Pancreas (tissue), 10 donors: ENCODE measurements at places on chromosomes 4 and X.

DNA sequence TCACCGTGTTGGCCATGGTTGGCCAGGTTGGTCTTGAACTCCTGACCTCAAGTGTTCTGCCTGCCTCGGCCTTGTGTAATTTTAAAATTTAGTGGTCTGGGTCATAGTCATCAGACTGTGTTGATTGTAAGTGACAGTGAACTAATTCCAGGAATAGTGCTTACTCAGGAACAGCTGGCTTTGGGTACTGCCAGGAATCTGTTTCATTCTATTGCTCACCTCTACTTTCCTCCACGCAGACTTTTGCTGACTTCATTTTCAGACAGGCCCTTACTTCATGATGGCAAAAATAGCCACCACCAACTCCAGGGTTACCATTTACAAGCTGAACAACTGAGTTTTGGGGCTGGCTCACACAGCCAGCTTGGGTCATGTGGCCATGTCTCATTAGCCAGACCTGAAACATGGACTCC lies 54.6 kb downstream of the FNIP2 start:
- no peak for DNase-seq

DNA sequence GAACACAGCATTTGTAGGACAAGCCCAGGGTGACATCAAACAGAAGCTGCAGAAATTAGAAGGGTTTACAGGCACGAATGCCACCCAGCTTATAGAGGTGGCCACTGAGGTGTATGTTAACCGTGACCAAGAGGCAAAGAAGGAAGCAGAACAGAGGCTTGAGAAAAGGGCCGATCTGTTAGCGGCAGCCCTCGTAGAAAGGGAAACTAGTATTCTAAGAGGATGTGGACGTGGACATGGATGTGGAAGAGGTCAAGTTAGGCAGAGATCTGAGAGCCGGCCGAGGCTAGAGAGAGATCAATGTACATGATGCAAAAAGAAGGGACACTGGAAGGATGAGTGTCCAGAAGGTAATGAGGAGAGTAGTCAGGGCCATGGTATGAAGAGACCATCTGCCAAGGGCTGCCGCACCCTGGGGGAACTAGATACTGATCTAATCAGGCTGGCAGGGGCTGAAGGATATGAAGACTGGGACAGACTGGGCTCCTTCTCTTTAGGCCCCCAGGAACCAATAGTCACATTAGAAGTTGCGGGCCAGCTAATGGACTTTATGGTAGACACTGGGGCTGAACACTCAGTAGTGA lies 27.5 kb downstream of the LIAS start:
- no peak for DNase-seq

DNA sequence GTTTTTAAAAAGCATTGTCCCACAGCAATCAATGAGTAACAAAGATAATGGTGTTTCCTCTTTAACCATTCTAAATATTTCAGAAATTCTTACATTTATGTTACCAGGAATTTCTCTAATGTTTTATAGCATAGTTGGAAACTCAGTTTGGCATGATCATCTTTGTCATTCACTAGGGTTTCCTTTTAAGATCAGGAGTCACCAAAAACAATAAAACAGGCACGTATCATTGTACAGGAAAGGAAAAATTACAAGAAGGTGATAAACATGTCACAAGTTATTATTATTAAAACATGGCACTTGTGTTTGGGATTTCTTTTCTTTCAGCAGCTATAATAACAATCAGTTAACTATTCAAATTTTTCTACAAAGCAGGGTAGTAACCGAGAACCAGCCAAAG lies 84.0 kb downstream of the SLC10A7 start:
- no peak for DNase-seq

- no peak for DNase-seq
Measured at GRCh38 chrX:39504850-39505259, 592.9 kb downstream of the BCOR start.

DNA sequence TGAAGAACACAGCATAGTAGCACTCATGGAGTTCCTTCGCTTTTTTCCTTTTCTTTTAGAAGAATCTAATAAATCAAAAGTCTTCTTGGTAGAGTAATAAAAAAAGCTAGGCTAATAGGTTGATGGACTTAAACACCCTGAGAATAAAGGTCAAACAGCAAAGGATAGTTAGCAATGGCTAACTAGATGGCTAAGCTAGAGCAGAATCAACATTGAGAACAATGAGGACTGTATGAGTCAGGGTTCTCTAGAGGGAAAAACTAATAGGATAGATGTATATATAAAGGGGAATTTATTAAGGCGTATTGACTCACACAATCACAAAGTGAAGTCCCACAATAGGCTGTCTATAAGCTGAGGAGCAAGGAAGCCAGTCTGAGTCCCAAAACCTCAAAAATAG lies 550.9 kb downstream of the GLUD2 start:
- DNase-seq = no peak

GRCh38 chr4:142416121-142416520 lies 430.0 kb downstream of the INPP4B start:
- DNase-seq = no peak

DNA sequence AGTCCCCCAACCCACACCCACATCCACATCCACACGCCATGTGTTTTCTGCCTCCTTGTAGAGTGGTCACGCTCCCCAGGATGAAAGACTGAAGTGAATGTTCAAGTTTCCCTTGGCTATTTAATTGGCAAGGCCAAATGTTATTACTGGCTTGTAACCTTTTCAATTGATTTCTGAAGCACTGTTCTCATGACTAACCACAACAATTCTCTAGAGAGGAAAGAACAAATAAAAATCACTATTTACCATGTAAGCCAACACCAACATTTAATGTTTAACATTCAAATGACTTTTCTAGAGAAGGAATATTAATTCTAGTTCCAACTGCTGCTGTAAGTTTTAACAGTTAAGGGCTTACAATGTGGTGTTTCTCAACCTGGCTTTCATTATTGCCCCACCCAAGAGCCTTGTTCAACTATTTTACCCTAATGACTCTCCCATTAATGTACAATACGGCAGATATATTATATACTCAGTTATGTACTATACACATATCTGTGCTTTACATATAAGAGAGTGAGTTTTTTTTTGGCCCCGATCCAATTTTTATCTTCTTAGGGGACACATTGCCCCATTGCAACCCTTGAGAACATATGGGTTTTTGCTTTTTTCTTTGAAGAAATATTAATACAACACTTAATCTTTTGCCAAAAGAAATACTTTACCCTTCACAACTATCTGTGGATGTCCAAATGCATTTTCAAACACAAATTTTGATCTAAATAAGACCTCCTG lies 46.5 kb downstream of the RELL1 start:
- DNase-seq = no peak

GRCh38 chrX:45267007-45267406 lies 66.3 kb upstream of the DIPK2B start:
- no peak for DNase-seq

- DNase-seq = no peak
Measured at GRCh38 chr4:107689912-107690587, 30.0 kb downstream of the PAPSS1 start.

- DNase-seq = no peak
Measured at GRCh38 chr4:146232131-146232722, 17.9 kb downstream of the REELD1 start.

DNA sequence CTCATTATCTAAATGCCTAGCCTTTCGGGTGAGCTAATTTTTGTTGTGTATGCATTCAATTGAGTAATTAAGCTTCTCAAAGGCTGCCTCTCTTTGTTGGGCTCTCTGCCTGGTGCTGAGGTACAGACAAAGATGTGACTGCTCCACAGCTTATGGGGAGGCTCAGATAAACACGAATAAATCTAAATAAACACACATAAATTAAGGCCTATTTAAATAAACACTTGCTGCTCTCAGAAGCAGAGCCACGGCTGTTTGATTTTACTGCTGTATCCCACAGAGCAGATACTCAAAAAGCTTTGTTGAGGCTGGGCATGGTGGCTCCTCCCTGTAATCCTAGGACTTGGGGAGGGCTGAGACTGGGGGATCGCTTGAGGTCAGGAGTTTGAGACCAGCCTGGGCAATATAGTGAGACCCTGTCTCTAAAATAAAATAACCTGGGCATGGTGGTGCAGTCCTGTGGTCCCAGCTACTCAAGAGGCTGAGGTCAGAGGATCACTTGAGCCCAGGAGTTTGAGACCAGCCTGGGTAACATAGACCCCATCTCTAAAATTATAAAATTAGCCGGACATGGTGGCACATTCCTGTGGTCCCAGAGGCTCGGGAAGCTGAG lies 8.4 kb upstream of the CD99 start:
- no peak for DNase-seq

GRCh38 chrX:123424546-123424945 lies 240.5 kb downstream of the GRIA3 start:
- no peak for DNase-seq

GRCh38 chr4:76622126-76622525 lies 187.1 kb downstream of the SHROOM3 start:
- DNase-seq = no peak

- DNase-seq = no peak
Measured at GRCh38 chr4:14772388-14772787, 229.9 kb upstream of the CPEB2 start.

GRCh38 chrX:48676893-48677270 lies 6.7 kb upstream of the WAS start:
- DNase-seq = no peak

DNA sequence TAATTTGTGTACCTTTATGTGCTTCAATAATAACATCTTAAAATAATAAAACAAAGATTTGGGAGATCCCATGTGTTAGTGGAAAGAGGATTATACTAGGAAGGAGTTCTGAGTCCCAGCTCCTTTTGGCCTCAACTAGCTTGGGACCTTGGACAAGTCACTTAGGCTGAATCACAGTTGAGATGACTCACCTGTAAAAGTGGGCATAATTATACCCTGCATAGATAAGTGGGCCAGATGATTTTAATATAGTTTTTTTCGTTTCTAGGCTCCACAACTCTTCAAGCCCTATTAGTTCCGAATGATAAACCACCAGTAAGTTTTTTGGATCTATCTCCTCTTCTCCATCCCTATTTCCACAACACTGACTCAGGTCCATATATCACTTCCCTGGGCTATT lies 131.8 kb downstream of the ENOX2 start:
- no peak for DNase-seq

DNA sequence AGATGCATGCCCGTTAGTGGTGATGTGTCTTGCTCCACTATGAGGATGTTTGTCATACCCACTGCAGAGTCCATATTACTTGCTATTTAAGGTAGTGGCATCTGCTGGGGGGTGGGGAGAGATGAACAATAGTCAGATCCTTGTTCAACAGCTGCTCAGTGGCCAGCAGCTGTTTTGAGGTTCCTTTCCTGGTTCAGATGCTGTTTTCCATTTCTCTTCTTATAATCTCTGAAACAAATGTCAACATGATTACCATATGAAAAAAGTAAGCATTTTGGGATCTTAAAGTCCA lies 1567.9 kb upstream of the TENM3 start:
- no peak for DNase-seq

DNA sequence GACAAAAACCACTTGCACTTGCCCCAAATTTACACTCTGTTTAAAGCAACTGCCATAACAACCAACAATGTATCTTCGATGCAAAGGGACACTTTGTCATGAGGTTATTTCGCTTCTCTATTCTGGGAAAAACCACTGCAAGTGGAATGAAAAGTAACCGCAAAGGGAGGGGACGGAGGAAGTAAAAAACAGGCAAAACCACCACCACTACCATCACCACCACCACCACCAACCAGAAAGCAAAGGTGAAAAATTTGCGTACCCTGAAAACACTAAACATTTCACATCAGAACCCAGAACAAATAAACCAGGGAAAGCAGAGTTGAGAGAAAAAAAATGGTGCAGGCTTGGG lies 1.2 kb upstream of the N4BP2 start:
- DNase-seq = no peak

DNA sequence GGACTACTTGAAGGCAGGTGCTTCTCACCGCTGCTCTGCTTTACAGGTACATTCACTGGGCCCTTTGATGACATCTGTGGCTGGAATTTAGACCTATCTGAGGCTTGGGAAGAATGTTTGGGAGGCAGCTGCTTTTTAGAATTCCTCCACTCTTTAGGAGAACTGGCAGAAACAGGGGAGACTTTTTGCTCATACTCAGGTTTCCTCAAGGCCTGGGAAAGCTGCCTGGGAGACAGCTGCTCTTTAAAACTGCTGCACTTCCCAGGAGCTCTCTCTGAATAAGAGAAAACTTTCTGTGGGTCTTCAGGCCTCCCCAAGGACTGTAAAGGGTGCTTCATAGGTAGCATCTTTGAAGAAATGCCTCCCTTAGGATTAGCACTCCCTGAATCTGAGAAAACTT lies 14.3 kb downstream of the CT47C1 start:
- no peak for DNase-seq

DNA sequence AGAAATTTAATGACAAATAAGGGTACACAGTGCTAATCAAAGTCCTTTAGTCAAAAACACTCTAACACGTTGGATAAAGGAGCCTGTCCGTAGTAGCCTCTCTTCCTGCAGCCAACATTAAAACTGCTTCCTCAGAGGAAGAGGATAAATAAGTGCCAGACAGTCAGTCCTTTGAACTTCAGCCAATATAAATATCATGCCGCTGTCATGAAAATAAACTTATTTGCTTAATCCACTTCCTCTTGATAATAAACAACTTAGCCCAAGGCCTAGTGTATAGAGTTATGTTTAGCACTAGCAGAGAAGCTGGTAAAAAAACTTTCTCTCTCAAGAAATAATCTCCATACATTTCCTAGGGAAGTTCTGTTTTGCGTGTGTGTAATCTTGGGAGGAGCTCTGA lies 196.7 kb downstream of the HS3ST1 start:
- no peak for DNase-seq

GRCh38 chr4:123606336-123606735 lies 209.7 kb downstream of the SPRY1 start:
- no peak for DNase-seq

GRCh38 chrX:20066968-20067708 lies 49.6 kb downstream of the MAP7D2 start:
- DNase-seq = no peak

GRCh38 chr4:57157596-57158137 lies 47.5 kb upstream of the IGFBP7 start:
- no peak for DNase-seq

DNA sequence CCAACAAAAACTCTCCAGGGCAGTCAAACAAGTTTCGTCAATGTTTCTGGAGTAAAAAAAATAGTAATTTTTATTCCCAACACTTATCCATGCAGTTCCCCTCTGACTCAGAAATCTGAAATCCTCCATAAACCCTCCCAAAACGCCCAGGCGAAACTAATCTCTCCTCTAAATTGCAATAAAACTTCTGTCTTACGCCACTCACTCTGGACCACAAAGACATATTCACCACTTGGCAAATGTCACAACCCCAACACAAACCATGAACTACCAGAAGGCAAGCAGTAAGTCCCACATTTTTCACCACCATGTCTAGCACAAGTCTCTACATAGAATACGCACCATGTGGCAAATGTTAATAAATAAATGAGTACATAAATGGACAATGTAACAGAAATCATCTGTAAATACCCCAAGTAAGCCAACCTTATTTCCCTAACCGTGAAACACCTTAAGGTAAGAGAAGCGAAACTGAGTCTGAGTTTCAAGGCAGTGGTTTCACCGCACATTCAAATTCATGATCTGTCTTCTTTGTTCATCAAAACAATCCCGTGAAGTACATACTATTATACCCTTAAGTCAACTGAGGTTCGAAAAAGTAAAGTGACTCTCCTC lies 1.6 kb downstream of the PAPSS1 start:
- DNase-seq = no peak

- no peak for DNase-seq
Measured at GRCh38 chrX:103783971-103784370, 7.3 kb downstream of the PLP1 start.
